ENCODE measurements at places on chromosomes 4 and X.

GRCh38 chr4:88147799-88148217 is 10.6 kb downstream of the ABCG2 start:
- DNase-seq, result no peak

DNA sequence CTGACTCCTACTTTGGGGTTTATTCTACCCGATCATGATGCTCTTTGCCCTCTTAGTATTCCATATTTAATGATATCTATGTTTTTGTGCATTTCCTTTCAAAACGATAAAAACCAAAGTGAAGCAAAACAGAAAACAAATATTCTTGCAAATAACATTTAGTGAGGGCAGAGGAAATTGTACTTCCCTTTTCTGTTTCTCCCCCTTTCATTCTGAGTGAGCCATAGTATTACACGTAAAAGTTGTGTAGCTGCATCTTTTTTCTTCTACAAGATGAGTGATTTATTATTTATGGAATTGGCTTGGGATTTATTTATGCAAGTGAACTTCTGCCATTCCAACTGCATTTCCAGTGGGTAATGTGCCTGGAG is 109.9 kb downstream of the AFF2 start:
- no peak for DNase-seq

DNA sequence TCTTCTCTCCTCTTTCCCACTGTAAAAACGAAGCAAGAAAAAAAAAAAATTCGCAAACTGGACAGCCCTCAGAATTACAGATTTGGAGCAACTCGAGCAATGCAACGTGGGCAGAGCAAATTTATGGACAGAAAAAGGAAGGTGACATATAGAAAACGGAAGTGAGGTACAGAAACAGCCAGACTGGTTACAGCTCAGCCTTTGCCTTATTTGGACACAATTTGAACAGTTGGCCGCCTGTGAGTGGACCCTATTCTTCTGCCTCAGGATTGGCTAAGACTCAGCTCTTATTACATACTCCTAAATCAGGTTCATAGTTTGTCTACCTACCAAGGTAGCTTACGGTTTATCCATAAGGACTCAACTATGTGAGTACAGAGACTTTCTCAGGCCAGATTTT is 98.8 kb downstream of the SOWAHB start:
- no peak for DNase-seq

DNA sequence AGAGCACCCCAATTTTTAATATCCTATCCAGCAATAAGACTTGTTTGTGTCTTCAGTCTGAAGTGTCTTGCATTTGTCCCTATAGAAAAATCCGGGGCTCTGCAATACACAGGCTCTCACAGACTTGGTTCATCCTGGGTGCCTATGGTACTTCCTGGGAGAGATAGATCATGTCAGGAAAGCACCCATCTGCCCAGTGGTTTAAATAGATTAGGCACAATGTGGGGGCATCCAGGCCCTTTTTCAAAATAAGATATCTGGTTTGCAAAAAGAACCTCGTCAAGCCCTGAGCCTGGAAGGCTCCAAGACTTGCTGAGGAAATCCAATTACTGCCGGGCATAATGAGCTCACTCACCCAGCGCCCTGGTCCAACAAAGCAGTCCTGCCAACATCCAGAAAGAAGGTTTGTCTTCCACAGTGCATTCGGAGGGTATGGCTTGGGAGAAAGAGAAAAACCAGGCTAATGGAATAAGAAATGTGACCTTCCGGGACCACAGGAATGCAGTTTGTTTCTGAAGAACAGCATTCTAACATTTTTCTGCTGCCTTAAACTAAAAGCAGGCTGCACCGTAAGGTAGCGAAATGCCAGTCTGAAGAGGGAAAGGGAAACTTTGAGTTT is 11.6 kb downstream of the JAKMIP1 start:
- DNase-seq, result peak; percentile 70

GRCh38 chr4:10011885-10012284 is 9.4 kb downstream of the SLC2A9 start:
- peak; percentile 19 for DNase-seq

- DNase-seq, result no peak
Observed at GRCh38 chr4:22483551-22483981, 32.3 kb downstream of the ADGRA3 start.

- no peak for DNase-seq
Observed at GRCh38 chr4:41185614-41186592, 28.4 kb downstream of the APBB2 start.

GRCh38 chr4:6298035-6298434 is 28.4 kb downstream of the WFS1 start:
- DNase-seq, result peak; percentile 40

- no peak for DNase-seq
Observed at GRCh38 chrX:68912113-68912512, 83.3 kb downstream of the EFNB1 start.

- DNase-seq, result no peak
Observed at GRCh38 chrX:2628751-2629315, 62.3 kb upstream of the CD99 start.

DNA sequence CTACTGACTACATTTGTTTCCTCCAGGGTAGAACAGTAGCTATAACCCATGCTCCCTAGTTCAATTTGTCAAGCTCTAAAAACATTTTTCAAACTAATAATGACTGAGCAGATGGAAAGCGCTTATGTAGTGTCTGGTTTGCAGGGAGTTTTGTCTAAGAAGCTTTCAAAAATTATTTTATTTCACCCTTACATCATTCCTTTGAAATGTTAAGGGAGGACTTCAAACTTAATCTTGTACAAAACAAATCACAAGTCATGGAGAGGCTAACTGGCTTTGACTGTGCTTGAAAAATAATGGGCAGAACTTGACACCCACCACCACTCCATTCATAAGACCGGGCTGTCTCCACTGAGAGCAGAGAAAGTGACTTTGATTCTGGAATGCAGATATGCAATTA is 153.4 kb upstream of the QRFPR start:
- DNase-seq, result no peak

DNA sequence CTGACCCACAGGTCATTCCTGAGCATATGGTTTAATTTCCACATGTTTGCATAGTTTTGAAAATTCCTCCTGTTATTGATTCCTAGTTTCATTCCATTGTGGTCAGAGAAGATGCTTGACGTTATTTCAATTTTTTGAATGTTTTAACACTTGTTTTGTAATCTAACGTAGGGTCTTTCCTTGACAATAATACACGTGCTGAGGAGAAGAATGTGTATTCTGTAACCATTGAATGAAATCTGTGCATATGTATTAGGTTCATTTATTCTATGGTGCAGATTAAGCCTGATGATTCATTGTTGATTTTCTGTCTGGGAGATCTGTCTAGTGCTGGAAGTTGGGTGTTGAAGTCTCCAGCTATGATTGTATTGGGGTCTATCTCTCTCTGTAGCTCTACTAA is 486.4 kb upstream of the RPS6KA3 start:
- DNase-seq, result no peak

DNA sequence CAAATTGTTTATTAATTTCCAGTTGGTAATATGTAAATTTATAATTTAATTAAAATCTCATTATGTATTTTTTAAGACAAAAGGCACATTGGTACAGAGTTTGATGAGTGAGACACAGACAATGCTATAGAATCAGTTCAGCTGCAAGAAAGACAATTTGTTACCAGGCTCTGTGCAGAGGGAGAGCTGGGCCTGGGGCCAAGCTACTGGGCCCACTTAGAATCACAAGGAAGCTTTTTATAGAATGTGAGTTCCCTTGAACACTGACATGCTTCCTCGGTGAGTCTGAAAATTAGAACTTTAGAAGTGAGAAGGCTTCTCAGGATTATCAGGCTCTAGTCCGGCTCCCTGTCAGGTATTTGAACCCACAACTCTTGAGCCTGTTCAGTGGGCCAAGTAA is 129.0 kb downstream of the AFF2 start:
- DNase-seq, result no peak

GRCh38 chr4:79298484-79298883 is 27.4 kb downstream of the NAA11 start:
- DNase-seq, result no peak

DNA sequence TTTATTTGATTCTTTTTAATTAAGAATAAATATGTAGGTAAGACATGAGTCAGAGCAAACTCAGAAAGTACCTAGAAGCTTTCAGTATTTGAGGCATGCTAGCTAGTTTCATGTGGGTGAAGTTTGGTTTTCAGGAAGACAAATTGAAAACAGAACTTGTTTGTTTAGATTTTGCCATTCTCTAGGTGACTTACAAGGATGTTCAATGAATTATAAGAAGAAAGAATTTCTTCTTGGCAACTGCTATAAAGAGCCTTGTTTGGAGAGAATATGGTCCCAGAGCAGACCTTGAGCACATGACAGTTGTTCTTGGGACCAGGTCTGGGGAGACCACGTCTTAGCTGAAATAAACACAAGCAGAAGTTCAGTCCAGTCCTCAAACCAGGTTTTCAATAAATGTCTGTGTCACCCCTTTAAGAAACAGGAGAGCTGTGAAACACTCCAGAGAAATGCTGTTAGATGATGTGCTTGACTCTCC is 38.0 kb upstream of the IL21 start:
- no peak for DNase-seq

- no peak for DNase-seq
Observed at GRCh38 chr4:38243388-38244053, 283.3 kb downstream of the PTTG2 start.

DNA sequence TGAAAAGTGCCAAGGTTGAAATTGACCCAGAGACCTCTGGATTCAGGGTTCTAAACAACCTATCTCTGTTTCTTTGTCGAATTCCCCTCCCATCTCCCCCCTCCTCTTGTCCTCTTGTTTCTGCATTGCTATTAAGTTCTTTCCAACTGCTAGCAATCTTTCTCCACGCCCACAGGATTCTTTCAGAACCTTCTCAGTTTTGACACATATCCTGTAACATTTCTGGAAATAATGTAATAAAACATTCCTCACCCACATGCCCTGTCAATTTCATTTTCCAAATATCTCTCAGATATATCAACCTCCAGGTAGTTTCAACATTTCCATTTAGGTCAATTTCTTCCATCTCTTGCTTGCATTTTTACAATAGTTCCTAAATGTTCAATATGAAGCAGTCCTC is 1105.9 kb downstream of the ARAP2 start:
- no peak for DNase-seq

DNA sequence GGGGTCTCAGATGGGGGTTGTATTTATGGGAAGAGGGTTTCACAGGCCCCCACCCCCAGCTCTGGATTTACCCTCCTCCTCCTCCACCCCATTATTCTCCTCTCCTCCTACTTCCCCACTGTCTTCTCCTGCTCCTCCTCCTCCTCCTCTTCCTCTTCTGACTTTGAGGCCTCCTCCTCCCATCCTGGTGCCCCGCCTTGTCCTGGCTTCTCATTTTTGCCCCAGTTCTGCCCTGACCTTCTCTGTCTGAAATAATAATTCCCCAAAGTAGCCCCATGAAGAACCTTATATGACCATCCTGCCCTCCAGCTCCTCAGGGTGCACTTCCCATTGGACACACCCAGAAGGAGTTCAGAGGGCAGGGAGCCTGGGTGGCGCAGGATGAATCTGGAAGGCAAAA is 351.4 kb upstream of the GATB start:
- no peak for DNase-seq

- DNase-seq, result no peak
Observed at GRCh38 chr4:75018811-75019479, 86.0 kb downstream of the PARM1 start.

DNA sequence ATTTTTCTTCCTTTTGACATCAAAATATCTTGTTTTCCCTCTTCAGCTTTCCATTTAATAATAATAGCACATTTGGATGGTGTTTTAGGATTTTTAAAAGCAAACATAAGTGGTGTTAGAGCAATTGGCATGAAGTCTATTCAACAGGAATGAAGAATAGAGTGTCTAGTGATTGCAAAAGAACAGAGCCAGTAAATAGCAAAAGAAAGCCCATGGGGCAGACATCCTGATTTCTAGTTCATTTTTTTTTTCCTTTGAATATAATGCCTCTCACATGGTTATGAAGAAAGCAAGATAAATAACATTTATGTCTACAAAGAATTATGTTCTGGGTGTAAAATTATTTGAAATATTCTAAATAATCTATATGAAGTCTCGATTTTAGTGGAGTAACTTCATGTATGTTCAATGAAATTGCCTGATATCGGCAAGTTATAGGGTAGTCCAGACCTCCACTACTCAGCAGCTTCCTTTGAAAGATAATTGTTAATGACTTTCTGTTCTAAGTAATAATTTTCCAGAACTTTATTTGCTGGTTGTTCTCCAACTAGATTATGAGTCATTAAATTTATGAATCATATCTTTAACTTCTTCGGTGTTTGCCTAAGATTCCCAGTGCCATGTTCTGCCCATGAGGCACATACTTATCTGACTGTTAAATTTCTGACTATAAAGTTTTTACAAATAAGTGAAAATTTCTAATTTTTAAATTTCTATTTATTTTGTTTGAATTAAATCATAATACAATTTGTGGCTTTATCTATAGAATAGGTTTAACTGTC is 587.9 kb downstream of the TLL1 start:
- no peak for DNase-seq
